A549 (cell line): ENCODE measurements at places on chromosomes 3 and 15. TPM values are rescaled to one million over a fixed set of nuclear protein-coding genes. Genes with fewer than 3 reads are reported as not detected.

DNA sequence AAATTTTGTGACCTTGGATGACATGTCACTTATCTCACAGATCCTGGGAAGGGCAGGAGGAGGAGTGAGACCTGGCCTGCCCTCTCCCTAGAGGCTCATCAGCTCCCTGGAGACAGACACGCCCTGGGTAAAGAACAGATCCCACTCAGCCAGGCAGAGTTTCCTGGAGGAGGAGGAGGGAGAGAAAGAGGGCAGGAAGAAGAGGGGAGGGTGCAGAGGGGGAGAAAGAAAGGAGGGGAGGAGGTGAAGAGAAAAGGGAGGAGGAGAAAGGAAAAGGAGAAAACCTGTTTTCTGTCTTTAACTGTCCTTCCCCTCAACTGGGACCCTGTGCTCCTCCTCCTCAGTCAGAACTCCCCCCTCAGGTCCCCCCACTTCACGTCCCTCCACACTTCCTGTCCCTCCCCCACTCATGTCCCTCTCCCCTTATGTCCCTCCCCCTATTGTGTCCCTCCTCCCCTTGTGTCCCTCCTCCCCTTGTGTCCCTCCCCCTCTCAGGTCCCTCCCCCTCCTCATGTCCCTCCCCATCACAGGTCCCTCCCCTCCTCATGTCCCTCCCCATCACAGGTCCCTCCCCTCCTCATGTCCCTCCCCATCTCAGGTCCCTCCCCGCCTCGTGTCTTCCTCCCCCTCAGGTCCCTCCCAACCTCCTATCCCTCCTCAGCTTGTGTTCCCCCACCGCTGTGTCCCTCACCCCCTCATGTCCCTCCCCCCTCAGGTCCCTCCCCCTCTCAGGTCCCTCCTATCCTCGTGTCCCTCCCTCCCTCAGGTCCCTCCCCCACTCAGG, 52.3 kb upstream of the CGNL1 start:
- peak; percentile 98 for DNase-seq

DNA sequence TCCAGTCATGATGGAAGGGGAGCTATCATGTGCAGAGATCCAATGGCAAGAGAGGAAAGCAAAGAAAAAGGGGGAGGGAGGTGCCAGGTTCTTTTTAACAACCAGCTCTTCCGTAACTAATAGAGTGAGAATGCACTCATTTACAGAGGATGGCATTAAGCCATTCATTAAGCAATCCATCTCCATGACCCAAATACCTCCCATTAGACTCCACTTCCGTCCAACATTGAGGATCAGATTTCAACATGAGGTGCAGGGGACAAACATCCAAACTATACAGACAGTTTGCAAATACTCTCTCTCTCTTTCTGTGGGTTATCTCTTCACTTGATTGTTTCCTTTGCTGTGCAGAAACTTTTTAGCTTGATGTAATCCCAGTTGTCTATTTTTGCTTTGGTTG, 21.2 kb downstream of the ZDHHC23 start:
- no peak for DNase-seq

GRCh38 chr3:127762077-127762786, 60.1 kb downstream of the MGLL start:
- DNase-seq: no peak

GRCh38 chr3:109224333-109224732, 87.8 kb downstream of the C3orf85 start:
- DNase-seq: no peak

GRCh38 chr3:24387000-24387399, 107.7 kb downstream of the THRB start:
- no peak for DNase-seq

DNA sequence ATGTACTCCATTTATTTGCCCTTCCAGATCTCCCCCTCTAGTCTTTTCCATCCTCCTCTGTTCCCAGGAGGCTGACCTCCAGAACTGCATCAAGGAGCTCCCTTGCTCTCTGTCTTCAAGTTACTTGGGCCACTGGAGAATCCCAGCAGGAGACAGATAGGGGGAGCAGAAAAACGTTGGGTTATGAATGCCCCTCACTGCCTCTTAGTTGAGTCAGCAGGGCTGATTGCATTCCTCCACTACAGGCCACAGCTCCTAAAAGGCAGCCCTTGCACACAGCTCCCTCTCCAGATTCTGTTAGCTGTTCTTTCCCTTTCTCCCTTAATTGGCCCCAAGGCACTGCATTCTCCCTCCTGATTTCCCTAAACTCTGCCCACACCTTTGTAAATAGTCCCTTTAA, 12.4 kb upstream of the CEP152 start:
- DNase-seq: no peak

GRCh38 chr3:53646723-53647122, 152.3 kb downstream of the CACNA1D start:
- DNase-seq: no peak

GRCh38 chr3:102057781-102058421, 208.6 kb downstream of the NFKBIZ start:
- no peak for DNase-seq

DNA sequence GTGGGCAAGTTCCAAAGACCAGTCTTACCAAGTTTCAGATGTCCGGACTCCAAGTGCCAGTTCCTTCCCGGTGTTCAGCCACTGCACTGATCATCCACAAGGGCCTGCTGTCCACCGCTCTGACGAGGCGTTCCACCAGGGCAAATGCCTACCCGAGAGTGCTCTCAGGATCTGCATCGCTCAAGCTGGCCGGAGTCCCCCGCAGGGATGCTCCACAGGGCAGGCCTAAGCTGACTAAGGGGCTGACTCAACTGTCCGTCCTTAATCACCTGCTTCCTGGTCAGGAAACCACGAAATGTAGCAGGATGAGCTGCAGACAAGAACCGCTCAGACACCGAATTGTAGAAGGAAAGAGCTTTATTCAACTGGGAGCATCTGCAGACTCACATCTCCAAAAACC, 341.6 kb downstream of the KCNH8 start:
- DNase-seq: no peak

DNA sequence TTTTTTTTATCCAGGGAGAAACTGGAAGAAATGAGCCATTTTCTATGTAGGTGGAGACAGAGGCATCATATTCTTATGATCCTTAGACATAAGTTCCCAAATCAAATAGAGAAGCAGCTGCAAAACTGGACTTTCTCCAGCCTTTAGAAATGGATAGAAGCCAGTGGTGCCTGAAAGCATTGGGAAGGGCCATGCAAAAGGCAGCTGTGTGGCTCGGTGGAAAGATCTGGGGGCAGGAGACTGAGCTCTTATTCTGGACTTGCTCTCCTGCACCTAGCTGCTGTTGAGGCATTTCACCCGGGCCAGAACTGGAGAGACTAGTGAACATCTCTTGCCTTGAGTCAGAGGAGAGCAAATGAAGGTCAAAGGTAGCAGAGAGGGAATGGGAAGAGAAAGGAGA, 73.1 kb downstream of the TFG start:
- DNase-seq: no peak

- DNase-seq: no peak
Observed at GRCh38 chr15:56891852-56892440, 26.5 kb upstream of the TCF12 start.

DNA sequence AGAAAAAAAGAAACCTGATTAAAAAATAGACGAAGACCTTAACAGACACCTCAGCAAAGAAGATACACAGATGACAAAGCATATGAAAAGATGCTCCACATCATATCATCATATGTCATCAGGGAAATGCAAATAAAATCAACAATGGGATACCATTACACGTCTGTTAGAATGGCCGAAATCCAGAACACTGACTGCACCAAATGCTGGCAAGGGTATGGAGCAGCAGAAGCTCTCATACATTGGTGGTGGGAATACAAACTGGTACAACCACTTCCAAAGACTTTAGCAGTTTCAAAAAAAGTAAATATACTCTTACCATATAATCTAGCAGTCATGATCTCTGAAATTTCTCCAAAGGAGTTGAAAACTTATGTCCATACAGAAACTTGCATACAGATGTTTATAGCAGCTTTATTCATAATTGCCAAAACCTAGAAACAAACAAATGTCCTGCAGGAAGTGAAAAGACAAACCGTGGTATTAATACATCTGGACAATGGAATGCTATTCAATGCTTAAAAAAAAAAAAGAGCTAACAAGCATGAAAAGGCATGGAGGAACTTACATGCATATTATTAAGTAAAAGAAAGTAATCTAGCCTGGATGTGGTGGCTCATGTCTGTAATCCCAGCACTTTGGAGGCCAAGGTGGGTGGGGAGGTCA, 107.4 kb downstream of the HES1 start:
- no peak for DNase-seq

- no peak for DNase-seq
Observed at GRCh38 chr3:189103208-189103607, 68.6 kb upstream of the TPRG1 start.

DNA sequence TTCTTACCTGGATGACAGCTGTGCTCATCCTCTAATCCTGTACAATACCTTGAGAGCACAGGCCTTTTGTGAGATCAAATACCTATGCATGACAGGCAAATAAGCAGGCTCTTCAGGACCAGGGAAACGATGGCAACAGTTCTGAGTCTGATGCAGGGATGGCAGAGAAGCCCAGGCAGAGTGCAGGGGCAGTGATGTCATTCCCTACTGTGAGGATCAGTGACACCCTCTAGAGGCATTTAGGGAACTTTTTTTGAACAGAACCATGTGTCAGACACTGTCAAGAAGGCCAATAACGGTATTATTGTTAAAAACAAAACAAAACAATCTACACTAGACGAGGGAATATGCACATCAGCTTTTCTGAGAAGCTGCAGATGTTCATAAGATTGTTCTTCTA, 314.8 kb upstream of the CTDSPL start:
- DNase-seq: peak; percentile 20

- DNase-seq: peak; percentile 74
Observed at GRCh38 chr3:186815435-186815834, 9.2 kb upstream of the RFC4 start.

GRCh38 chr3:187015903-187016638, 85.7 kb downstream of the ST6GAL1 start:
- no peak for DNase-seq

GRCh38 chr15:63191895-63192618, 2.7 kb downstream of the RAB8B start:
- DNase-seq: no peak

DNA sequence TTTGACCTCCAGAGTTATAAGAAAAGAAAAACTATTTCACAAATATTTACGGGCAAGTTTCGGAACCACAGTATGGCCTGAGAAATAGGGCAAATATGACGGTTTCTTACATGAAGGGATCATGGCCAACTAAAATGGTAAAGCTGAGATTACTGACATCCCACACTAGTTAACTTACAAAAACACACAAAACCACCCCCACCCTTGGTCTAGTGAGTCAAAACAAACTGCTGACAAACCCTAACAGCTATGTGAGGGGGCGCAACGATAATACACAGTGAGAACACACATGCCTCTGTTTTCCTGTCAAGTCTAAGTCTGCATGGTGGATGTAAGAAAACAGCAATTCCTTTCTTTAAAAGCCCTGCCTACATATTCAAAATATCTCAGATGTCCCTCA, 32.3 kb downstream of the CBLB start:
- no peak for DNase-seq

- DNase-seq: no peak
Observed at GRCh38 chr15:83766339-83766738, 112.4 kb downstream of the ADAMTSL3 start.

- DNase-seq: no peak
Observed at GRCh38 chr3:45409369-45409768, 21.0 kb downstream of the LARS2 start.

DNA sequence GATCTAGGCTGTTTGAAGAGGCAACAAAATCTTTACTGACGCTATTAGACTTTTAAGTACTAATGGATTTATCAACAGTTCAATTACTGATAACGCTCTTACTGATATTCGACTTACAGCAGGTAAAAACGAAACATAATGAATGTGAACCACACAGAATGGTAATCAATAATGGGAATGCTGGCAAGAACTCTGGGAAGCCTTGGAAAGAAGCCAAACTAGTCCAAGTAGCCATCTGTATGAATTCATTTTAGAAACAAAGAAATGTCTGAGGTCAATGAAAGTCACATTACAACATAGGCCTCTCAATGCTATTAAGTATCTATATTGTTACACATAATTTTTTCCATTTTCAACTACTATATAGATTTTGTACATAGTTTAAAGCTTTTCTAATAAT, 130.0 kb downstream of the DMXL2 start:
- no peak for DNase-seq

- DNase-seq: no peak
Observed at GRCh38 chr15:51099185-51099584, 4.5 kb upstream of the TNFAIP8L3 start.

- no peak for DNase-seq
Observed at GRCh38 chr3:131216330-131216729, 165.2 kb upstream of the NUDT16 start.

- DNase-seq: no peak
Observed at GRCh38 chr3:19595884-19596283, 338.1 kb downstream of the EFHB start.

The TMEM45A gene
- polyA plus RNA-seq: 3.3 to 5.2 TPM (median 4.6 TPM) in 3 replicates

The PIAS1 gene
- 18.0 to 23.2 TPM (median 21.4 TPM) in 3 replicates for polyA plus RNA-seq

The IGSF10 gene
- 0.38 to 0.79 TPM (median 0.61 TPM) in 3 replicates for polyA plus RNA-seq

The C3orf49 gene
- polyA plus RNA-seq: not detected in 3 replicates

The NOX5 gene
- polyA plus RNA-seq: 0.17 to 0.25 TPM (median 0.19 TPM) in 3 replicates

The DUOX1 gene
- not detected in 3 replicates for polyA plus RNA-seq

The EPHB1 gene
- polyA plus RNA-seq: 0.03 to 0.21 TPM (median 0.16 TPM) in 3 replicates

The CCDC9B gene
- 23.4 to 28.7 TPM (median 27.4 TPM) in 3 replicates for polyA plus RNA-seq

The RTP1 gene
- not detected in 3 replicates for polyA plus RNA-seq
